Stimulated activated CD4-positive, alpha-beta T cell treated with anti-CD3 and anti-CD28 coated beads, Interleukin-1b, Interleukin-23, amount 100 ng/mL, for 1 hour (primary cell): ENCODE measurements at places on chromosomes 6 and 20.

DNA sequence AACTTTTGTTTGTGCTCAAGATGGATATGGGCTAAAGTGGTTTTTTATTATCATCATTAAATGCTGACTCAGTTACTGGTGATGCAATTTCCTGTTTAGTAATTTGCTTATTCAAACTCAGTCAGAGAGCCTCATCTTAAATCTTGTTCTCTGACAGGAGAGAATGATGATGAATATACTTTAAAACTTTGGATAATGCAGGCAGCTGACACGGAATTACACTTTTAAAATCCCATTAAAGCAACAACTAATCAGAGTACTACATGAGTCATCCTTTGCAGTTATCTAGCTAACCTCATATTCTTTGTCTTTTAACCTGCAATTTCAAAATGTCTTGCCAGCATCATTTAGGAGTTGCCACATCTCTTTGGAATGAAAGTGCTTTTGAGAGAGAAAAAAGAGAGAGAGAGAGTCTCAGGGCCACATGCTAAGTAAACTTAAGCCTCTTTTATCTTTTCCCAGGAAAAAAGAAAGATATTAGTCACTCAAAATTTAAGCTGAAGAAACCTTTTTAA lies 9.2 kb upstream of the C6orf141 start:
- DNase-seq: no peak

DNA sequence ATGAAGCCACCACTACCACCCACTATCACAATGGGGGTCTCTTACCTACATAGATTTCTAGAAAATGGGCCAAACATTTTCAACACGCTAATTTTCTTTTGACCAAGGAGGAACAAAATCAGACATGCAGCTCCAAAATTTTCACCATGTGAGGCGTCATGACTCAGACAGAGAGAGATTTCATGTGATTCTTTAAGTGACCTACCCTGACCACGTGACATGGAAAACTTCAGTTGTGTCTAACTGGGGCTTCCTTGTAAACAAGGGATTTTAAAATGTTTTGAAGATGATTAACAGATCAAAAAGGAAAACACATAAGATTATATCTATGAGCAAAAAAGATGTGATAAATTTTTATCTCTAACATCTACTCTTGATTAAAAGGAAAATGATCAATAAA lies 199.2 kb downstream of the TBXT start:
- no peak for DNase-seq

GRCh38 chr6:97914912-97915311 lies 631.9 kb upstream of the MMS22L start:
- DNase-seq: no peak

DNA sequence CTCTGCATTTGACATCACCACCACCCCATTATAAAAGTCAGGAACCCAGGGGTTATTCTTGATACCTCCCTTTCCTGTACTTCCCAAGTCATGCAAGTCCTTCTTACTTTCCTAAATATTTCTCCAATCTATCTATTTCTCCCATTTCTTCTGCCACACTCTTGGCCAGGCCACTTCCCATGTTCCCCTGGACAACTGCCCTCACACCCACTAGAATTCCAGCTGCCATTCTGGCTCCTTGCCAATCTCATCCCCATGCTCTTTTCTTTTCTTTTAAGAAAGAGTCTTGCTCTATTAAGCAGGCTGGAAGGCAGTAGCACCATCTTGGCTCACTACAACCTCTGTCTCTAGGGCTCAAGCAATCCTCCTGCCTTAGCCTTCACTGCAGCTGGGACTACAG lies 15.2 kb downstream of the DEFB132 start:
- DNase-seq: no peak

- DNase-seq: no peak
Observed at GRCh38 chr20:34891166-34892062, 15.0 kb downstream of the ACSS2 start.

- DNase-seq: no peak
Observed at GRCh38 chr6:169918239-169918953, 167.0 kb downstream of the ERMARD start.
